ENCODE measurements at places on chromosomes 13 and 19. TPM values are rescaled to one million over a fixed set of nuclear protein-coding genes. Genes with fewer than 3 reads are reported as not detected.

DNA sequence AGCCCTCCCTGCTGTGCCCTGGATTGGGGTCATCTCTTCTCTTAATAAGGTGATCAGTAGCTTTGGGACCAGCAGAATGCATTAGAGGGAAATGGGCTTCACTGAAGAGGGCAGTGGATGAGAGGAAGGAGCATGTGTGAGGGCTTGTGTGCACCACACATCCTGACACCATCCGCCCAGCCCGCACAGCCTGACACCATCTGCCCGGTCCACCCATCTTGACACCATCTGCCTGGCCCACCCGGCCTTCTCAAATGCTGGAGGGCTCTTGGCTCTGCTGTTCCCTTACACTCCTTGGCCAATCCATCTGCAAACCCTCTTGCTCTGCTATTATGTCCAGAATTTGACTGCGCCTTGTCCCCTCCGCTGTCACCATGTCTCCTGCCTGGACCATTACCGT lies 41.8 kb downstream of the BICRA start:
- no peak for DNase-seq

TRMT1 gene
- total RNA-seq, result 27.1 TPM

FBXO27 gene
- 5.6 TPM for total RNA-seq

PRR19 gene
- 1.4 TPM for total RNA-seq

GRCh38 chr13:63449550-63449949 lies 2033.9 kb upstream of the PCDH20 start:
- DNase-seq, result no peak

DNA sequence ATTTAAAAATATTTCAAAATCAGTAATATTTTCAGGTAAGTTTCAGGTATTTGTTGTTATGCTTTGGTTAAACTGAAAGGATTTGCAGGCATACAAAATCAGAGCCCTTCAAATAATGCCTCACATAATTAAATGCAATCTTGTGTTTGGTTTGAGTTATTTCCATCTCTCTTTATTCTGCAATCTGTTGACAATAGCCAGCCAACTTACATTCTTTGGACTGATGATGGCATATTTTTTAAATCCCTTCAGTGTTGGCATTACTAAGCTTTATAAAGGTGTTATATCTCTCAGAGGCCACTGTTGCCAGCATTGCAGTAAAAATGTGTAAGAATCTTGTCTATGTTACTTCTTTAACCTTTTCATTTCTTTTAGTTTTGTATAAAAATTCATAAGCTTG lies 257.2 kb upstream of the RFC3 start:
- no peak for DNase-seq
